ENCODE measurements at places on chromosomes 6 and 20.
A peak's percentile ranks its signal among the peaks of the same experiment; 100 is the strongest.

- no peak for DNase-seq
These were observed 256.9 kb downstream of the CDH26 start for GRCh38 chr20:60214901-60215815.

DNA sequence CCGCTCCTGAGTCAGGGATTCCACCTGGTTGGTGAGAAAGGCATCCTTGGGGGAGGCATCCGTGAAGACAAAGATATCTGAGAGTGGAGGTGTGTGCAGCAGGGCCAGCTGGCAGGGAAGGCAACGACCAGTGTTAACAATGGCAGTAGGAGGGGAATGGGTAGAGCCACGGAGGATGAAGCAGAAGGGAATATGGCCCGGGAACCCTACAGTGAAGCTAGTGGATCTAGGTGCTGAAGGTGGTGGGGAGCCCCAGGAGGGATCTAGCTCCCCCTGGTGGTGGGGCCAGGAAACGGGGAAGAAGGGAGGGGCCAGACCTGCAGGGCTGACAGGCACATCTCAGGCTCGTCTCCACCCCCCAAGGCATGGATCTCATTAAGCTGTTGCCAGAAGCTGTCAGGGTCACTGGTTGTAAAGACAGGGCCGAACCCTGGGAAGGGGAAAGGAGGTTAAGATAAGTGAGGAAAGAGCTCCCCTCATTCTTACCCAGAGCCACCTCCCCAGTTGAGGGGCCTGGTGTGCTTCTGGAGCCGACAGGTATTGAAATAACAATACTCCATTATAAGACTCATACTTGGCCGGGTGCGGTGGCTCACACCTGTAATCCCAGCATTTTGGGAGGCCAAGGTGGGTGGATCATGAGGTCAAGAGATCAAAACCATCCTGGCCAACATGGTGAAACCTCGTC is 7.3 kb downstream of the VWA7 start:
- peak; percentile 78 for DNase-seq

DNA sequence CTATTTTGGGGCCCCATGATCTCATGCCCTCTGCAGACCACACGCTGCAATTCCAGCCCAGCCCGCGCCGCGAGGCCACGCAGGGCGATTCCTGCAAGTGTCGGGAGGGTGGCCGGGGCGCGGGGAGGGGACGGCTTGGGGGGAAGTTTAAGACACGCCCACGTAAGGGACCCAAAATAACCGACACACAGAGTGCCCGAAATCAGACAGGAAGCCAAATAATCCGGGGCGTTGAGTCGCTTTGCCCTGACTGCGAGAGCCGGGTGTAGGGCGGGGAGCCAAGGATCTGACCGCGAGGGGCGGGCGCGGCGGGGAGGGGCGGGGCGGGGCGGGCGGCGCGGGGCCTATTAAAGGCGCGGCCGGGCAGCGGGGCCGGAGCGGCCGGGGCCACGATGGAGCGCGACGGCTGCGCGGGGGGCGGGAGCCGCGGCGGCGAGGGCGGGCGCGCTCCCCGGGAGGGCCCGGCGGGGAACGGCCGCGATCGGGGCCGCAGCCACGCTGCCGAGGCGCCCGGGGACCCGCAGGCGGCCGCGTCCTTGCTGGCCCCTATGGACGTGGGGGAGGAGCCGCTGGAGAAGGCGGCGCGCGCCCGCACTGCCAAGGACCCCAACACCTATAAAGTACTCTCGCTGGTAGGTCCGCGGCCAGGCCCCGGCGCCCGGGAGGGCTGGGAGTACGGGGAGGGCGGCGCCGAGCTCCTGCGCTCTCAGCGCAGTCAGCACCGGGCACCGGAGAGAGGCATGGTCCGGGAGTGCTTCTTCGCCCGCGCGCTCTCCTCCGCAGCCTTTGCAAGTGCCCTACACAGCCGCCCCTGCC is at the start of gene ENPP1:
TSS of gene ENPP1 (plus strand) at position 377 of the 816 bp plus-strand sequence. CDS start at position 393, 16 bp downstream.
- peak; percentile 88 for DNase-seq

DNA sequence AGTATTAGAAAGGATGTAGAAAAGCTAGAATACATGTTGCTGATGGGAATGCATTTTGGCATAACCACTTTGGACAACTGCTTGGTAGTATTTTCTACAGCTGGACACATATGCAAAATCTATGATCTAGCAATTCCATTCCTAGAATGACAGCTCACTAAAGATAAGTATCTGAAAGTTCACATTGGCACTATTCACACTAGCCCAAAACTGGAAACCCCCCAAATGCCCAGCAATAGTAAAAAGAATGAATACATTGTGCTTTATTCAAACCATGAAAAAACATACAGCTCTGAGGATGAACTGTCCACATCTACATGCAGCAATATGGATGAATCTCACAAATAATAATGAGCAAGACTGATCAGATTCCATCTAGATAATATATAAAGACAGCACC is 79.0 kb downstream of the PPP1R3G start:
- no peak for DNase-seq

- no peak for DNase-seq
These were observed 78.0 kb upstream of the NHSL1 start for GRCh38 chr6:138577151-138577915.
